ENCODE measurements at places on chromosomes 16 and 17.

- no peak for DNase-seq
Observed at GRCh38 chr16:17301593-17302135, 169.1 kb downstream of the XYLT1 start.

DNA sequence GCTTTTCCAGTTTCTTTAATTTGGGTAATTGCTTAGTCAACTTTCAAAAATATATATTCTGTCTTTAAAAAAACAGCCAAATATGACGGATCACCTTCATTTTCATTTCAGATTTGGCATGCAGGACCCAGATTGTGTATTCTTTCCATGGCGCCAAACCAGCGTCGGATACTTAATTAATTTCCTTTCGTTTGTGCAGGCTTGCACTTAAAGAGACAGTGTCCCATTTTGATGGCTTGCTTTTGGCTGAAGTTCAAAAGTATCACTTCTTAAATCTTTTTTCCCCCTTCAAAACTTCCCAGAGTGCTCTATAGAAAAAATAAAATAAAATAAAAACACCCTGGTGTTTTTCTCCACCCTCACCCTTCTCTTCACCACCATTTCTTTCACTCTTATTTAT is 394.5 kb upstream of the SOX9 start:
- peak; percentile 83 for DNase-seq

GRCh38 chr17:17180141-17180603 is 26.0 kb downstream of the PLD6 start:
- no peak for DNase-seq

GRCh38 chr17:59696682-59697277 is 10.4 kb downstream of the PTRH2 start:
- DNase-seq: no peak

- no peak for DNase-seq
Observed at GRCh38 chr16:4176906-4177417, 60.7 kb upstream of the ADCY9 start.
